ENCODE measurements at places on chromosomes 13 and 19.

DNA sequence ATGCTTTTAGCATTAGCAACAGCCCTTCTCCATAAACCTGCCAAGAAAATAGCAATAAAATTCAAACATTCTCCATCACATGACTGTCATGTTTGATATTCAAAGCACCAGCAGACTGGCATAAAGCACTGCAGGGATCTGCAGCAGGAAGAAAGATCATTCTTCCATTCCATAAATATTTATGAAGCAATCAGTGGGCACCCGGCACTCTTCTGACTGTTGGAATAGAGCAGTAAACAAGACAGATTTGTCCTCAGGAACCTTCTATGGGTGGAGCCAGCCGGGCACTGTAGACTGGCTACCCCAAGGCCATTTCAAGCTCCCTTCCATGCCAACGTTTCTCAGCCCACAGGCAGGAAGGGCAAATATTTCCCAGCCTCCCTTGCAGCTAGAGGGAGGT, 25.5 kb downstream of the PLA2G4C start:
- no peak for DNase-seq

DNA sequence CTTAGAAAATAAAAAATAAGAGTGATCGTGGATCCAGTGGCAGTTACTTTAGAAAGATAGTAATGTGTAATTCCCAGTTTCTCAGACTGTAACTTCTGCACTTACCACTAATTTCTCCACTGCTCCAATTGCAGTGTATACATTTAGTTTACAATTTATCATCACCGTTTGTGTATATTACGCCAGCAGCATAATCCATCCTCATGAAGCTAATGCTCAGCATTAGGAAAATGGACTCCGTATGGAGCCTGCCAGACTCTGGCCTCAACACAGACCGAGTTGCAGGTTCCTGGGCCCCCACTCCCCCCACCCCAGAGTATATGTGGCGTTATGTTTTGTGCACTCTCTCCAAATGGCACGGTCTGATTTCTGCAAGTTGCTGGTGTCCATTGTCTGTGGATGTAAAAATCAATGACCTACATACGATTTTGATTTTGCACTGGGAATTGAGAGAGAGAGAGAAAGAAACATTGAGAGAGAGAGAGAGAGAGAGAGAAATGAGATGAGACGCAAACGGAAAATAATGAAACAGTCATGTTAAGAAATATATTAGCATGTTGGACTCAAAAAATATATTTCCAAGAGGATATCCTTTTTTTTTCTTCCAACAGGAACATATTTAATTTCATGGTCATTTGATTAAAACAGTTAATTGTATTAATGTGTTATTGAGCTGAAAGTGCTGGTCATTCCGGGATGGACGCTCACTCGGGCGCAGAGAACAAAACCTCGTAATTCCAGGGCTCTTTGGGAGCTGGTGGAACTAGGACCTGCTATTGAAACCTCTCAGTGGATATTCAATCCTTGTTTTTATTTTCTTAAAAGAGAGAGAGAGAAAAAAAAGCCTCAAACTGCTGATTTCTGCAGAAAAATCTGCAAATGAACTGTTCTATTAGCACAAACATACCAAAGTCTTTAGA, 278.8 kb downstream of the TSHZ3 start:
- no peak for DNase-seq

DNA sequence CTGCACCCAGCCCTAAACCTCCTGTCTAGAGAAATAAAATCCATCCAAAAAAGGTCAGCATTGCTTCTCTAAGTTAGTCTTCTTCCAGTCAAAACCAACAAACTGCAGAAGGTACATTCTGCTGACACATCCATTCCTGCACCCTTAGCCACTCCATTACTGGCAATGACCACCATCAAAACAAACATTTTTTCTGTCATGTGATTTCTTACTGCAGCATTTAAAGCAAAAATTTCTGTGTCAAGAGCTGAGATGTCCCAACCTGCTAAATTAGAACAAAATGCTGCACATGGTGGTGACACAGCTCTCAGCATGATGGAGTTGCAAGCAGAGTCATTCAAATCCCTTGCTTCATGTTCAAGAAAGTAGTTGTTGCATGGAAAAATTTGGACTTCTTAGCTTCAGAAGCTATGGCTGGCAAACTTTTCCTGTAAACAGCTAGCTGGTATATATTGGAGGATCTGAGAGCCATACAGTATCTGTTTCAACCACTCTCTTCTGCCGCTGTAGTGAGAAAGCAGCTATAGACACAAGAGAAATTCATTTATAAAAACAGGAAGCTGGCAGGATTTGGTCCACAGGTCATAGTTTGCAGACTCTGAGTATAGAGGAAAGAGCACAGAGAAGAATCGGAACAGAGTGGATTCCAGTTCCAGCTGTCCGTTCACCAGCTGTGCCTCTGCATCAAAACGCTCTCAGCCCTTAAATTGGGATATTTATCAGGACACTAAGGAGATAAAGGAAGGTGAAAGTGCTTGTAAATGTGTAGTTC, 17.4 kb downstream of the RUBCNL start:
- DNase-seq = no peak

- DNase-seq = no peak
Observed at GRCh38 chr19:18060472-18060871, 26.3 kb downstream of the IL12RB1 start.

DNA sequence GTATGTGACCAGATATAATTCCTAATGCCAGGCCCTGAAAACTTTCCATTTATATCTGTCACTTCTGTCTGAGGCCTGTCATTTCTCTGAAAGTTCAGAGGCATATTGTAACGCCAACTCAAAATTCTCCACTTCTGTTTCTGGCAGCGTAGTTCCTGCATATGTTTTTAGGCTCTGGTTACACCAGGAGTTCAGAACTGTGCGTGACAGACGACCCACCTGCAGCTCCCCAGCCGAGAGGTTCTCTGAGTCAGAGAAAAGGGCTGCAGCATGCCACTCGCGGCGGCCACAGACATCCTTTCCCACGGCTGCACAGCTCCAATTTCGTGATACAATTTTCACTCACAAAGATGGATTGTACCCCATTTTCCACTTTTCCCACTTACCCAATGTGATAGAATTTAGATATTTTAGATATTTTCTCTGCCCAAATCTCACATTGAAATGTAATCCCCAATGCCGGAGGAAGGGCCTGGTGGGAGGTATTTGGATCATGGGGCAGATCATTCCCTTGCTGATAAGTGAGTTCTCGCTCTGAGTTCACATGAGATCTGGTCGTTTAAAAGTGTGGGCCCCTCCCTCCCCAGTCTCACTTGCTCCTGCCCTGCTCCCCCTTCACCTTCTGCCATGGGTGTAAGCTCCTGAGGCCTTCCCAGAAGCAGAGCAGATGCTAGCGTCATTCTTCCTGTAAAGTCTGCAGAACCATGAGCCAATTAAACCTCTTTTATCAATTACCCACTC, 308.1 kb downstream of the LIG4 start:
- no peak for DNase-seq
